ENCODE measurements at places on chromosomes 5 and 9.

DNA sequence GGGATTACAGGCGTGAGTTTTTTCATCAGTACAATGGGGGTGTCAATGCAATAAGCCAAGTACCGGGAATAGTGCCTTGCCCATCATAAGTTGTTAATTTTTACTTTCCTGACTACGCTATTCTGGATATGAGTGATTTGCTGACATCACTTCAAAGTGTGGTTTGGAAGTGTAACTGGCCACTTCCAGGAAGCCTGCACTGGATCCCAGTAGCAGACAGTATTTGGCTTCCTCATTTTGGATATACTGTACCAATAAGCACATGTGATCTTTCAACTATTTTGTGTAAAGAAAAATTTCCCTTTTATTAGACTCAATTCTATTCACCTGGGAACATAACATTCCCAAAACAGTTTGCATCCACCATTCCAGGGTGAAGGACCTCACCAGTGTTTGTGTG lies 417.7 kb upstream of the KLF4 start:
- DNase-seq = no peak

- DNase-seq = no peak
Measured at GRCh38 chr5:53406630-53407316, 73.7 kb upstream of the FST start.

GRCh38 chr5:126658561-126658960 lies 57.8 kb downstream of the PHAX start:
- no peak for DNase-seq

DNA sequence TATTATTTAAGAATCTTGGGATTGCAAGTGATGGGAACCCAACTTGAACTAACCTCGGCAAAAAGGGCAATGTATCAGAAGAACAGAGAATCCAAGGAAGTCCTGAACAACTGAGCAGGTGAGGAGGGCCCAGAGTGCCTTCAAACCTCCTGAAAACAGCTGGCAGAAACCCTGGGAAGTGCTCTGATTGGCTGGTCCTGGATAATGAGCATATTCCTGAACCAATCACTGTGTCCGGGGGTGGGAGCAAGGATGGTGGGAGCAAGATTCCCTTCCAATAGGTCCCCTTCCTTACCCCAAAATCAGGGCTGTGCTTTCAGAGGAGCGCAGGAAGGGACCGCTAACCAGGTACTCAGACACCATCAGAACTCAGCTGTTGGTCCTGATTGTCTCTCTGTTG lies 31.9 kb upstream of the TBC1D2 start:
- no peak for DNase-seq

- peak; percentile 22 for DNase-seq
Measured at GRCh38 chr9:2570615-2571479, 50.7 kb upstream of the VLDLR start.

DNA sequence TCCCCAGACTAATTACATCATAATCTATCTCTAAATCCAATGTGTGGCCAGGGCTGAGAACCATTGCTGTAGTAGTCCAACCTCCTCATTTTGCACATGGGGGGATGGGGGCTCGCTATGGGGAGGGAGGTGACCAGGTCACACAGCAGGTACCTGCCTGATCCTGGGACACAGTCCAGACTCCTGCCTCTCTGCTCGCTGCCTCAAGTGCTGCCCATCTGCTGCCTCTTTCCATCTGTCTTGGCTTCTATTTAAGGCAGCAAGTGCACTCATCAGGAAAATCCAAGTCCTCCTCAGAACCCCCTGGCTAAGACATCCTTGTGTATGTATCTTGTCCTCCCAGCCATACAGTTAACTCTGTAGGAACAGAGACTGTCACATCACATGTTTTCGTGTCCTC lies 57.7 kb upstream of the FRRS1L start:
- DNase-seq = no peak

GRCh38 chr9:128771094-128771721 lies 519 bp downstream of the ZER1 start:
- no peak for DNase-seq

- DNase-seq = no peak
Measured at GRCh38 chr9:74858751-74859414, 28.8 kb downstream of the TRPM6 start.

DNA sequence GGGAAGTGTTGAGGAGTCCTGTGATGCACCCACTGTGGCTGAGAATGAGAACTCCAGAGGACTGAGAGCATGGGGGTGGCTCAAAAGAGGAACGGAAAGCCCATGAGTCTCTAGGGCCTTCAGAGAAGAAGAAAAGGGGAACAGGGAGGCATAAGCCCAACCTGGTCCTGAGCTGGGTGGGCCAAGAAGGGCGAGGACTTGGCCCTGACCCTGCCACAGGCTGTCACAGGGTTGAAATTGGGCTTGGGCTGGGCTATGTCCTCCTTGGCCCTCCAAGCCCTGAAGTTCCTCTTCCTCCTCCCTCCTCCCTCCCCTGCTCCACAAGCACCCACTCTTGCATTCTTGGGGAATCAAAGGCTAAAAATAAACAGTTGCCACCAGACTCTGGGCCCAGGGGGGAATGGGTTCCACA lies 49.3 kb upstream of the PPARGC1B start:
- DNase-seq = no peak

DNA sequence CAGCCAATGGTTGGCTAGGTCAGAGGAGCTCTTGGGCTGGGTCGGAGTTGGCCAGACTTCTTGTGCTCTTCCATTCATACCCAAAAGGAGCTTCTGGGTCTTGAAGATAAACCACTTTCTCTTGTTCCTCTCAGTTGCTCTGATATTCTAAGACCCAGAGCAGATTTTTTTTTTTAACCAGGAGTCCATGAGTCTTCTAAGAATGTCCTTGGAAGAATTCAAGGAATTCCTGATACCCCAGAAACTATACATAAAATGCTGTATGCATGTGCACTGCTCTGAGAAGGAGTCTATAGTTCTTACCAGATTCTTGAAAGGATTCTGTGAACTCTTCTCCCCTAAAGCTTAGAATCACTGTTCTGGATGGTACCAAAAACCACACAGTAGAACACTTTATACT lies 9.9 kb upstream of the PALM2AKAP2 start:
- no peak for DNase-seq

DNA sequence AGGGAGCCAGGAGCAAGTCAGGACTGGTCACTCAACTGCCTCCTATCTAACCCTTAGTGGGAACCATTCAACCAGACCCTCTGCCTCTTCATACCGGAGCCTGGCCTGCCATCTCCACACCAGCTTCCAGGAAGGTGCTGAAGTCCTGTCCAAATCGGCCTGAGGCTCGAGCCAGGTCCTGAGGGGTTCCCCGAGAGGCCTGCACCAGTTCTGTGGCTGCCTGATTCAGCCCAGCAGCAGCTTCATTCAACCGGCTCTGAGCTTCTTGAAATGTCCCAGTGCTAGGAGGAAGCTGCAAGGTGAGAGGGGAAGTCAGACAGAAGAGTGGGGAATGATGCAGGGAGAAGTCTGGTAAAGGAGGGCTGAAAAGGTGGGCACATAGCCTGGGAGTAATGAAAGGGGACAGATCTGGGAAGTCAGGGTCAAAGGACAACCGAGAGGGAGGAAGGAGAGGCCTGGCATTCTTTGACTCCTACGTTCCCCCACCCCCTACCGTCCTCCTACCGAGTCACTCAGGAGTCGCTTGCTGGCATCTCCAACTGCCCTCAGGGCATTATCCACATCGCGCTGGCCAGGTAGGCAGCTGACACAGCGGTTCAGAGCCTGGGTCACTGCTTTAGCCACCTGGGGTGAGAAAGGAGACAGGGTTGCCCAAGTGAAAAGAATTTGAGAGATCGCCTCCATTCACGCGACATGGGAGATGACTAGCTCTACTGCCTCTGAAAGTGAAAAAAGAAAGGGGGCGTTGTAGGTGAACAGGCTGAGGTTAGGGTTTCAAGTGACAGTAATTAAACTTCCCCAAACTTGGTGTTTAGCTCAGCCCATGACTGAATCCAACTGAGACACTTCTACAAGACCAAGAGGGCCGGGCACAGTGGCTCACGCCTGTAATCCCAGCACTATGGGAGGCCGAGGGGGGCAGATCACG lies 20.2 kb downstream of the TLN1 start:
- no peak for DNase-seq

GRCh38 chr9:84062538-84062937 lies 81.9 kb downstream of the RMI1 start:
- DNase-seq = no peak

DNA sequence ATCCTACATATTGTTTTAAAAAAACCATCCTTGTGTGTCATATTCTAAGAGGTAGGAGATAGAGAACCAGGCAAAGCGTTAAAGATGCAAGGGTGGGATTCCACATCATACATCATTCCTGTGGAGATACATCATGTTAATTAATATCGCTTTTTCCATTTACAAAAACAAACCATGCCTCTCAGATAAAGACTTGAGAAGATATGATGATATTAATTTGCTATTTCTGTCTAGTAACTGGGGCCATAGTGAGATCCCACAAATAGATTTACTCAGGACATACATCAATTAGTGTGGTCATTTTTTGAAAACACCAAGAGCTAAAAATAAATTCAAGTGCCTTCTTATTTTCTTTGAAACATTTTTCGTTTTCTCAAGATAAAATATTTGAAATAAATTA lies 165.4 kb upstream of the TARS1 start:
- no peak for DNase-seq

GRCh38 chr9:23380821-23381220 lies 445.2 kb downstream of the ELAVL2 start:
- no peak for DNase-seq

DNA sequence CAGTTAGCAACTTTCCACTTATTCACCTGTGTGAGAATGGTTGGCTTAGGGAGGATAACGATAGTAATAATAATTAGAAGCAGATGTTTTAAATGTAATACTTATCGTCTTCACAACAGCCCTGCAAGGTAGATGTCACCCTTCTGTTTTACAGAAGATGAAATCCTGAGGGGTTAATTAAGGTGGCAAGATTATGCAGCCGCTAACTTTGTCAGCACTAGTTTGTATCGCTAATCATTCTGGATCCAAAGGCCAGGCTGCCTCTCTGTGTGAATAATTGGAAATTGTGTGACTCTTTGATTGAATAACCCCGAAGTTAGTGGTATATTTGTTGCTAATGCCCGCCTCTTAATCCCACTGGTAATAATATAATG lies 635 bp downstream of the IFT74 start:
- no peak for DNase-seq

- DNase-seq = no peak
Measured at GRCh38 chr5:33439905-33440481, 772 bp upstream of the TARS1 start.

DNA sequence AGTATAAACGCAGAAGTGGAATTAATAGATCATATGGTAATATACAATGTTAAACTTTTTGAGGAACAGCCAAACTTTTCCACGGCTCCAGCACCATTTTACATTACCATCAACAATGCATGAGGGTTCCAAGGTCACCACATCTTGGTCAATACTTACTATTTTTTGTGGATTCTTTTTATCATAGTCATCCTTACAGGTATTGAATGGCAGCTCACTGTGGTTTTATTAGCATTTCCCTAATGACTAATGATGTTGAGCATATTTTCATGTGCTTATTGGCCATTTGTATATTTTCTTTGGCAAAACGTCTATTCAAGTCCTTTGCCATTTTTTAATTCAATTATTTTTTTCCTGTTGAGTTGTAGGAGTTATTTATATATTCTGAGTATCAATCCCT lies 14.1 kb upstream of the RAPGEF6 start:
- DNase-seq = no peak

DNA sequence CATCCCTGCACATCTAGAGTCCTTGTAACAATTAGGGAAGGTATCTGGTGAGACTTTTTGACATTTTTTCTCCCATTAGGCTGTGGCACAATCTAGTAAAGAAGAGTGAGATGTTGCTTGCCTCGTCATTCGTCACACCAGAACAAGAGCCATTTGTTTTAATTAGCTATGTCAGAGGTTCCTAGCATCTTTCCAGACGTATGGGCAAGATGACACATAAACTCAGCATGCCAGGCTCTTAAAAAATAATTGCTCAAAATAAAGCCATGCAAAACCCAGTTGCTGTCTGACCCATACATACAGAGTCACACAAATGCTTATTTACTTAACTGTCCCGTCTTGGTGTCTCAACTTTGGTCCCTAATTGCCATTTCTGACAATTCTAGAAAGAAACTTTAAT lies 125.9 kb downstream of the TRPM3 start:
- no peak for DNase-seq

GRCh38 chr9:133645021-133645765 lies 9.0 kb downstream of the DBH start:
- no peak for DNase-seq

DNA sequence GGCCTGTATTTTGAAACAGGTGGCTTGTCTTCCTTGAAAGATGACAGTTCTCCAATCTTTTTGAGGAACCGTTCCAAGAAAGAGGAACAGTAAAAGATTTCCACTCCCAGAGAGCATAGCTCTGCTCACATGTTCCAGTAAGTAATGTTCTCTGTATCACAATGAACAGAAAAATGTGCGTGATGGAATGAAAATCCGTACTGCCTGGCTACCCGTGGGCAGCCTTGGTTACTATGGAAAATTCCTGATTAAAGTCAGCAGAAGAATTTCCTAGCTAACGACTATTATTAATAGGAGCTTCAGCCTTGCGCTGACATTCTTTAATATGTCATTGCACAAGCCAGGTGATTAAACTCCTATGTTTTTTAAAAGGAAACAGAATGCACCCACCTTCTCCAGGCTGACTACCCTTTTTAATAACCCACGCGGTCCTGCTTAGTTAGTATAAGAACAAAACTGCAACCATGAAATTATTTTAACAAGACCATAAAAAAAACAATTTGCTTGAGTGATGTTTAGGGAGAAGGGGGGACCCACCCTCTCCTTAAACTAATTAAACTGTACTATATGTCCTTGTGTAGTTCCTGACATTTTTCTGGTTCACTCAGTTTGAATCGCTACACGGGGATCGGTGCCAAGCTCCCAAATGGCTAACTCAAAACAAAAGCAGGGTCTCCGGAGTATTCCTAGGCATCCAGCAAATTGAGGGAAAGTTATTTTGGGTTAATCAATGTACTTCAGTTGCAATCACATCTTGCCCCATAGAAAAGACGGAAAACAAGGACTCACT lies 54.8 kb upstream of the CPEB4 start:
- DNase-seq = no peak

DNA sequence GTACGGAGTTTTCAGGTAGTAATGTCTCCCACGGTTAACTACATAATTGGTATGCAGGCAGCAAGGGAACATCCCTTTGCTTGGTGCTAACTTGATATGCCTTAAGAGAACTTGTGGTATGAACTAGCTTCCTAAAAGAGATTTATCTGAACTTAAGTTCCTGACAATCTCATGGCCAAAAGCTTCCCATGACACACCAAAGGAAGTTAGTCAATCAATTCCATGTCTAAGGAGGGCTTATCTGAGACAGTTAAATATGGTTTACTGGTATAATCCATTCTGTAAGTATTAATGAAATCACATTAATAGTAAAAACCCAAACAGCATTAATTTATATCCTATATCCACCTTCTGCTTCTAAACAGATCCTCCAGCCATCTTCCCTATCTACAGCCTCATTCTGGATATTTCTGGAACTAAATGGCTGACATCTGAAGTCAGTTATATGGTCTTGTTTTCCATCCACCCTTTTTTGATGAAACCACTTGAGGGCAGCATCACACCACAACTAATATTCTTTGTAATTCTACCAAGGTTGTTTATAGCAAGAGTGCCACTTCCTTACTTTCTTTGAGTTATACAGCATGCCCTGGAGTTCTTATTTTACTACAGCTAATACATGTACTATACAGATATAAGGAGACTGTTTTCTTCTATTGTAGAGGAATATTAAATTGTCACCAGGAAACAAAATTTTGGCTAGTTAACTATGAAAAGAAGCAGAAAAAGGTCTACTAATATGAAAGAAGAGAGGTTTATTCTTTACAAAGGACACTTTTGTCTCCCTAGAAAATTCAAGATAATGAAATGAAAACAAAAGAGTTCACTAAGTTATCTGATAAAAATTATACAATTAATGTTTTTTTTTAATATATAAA lies 34.7 kb downstream of the SHOC1 start:
- peak; percentile 9 for DNase-seq

- DNase-seq = no peak
Measured at GRCh38 chr5:54860321-54860720, 125.1 kb downstream of the ESM1 start.
